ENCODE measurements at places on chromosomes 13 and 19. TPM values are rescaled to one million over a fixed set of nuclear protein-coding genes. Genes with fewer than 3 reads are reported as not detected.

Gene PTH2
- not detected for total RNA-seq

Gene RFPL4A
- total RNA-seq = 0.41 TPM

Gene LRFN3
- total RNA-seq = 9.4 TPM

Gene ZNF566
- 13.0 TPM for total RNA-seq

Gene WDR87
- total RNA-seq = not detected

Gene FPR2
- total RNA-seq = 2.3 TPM

Gene PGLYRP2
- not detected for total RNA-seq

Gene ZNF256
- 9.3 TPM for total RNA-seq

Gene KIR3DL2
- total RNA-seq = 0.13 TPM

DNA sequence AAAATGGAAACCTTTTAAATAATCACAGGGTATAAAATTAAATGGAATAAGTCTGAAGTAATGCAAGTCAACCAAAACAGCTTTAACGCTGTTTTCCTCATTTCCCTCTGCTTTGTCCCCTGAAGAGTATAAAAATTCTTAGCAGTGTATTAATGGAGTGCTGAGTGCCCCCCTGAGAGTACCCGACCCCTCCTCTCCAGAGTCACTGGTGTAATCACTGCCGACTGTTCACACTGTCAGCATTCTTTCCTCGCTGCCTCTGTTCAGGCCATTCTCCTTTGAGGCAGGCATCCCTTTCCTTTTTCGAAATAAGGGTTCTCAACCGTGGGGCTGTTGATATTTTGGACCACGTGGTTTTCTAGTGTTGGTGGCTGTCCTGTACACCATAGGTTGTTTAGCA lies 146.9 kb upstream of the SLC10A2 start:
- H3K27ac ChIP-seq = no peak overlapping the region
- H3K36me3 ChIP-seq = no peaks in the 10 kb centered on the region
- DNase-seq = no peak
- H3K4me1 ChIP-seq = no peaks in the 10 kb centered on the region

DNA sequence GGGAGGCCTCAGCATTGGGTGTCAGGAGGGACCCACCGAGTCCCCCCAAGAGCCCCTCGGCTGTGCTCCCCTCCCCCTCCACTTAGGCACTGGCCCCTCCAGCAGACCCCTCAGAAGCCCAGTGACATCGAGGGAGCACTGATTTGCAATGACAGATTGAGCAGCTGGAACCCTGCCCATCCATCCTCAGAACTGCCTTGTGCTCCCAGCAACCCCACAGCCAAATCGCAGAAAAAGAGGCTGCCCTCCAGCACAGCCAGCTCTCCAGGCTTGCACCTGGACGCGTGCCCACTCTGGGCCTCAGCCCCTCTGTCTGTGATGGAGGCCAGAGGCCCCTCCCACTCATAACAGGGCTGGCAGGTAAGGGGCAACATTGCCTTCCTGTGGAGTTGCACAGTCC lies 123.2 kb upstream of the VSTM2B start:
- DNase-seq = no peak
- no peaks in the 10 kb centered on the region for H3K4me1 ChIP-seq
- no peaks in the 10 kb centered on the region for H3K36me3 ChIP-seq
- H3K27me3 ChIP-seq = no peaks in the 10 kb centered on the region

DNA sequence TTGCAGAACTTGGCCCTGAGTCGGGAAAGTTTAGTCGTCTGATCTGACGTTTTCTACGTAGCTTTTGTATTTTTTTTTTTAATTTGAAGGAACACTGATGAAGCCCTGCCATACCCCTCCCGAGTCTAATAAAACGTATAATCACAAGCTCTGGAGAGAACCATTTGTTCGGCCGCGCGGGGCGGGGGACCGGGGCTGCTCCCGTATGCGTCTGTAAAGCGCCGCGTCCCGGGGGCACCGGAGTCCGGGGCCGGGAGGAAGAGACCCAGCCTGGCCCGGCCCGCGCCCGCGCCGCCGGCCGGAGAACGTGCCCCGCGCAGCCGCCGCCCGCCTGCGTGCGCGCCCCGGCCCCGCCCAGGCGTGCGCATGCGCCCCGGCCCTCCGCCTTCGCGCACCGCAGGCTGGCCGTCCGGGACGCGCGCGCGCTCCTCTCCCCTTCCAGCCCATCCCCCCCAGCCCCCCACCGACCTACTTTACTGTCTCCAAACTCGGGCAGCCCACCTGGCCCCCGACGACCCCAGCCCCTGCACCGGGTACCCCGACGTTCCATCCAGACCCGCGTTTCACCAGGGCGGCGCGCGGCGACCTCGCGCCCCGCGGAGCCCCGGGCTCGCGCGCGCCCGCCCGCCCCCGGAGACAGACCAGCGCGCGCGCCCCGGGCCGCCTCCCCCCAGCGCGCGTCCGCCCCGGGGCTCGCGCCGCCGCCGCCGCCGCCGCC lies 785 bp upstream of the USF2 start:
- peak overlapping the region; percentile 84 for H3K4me3 ChIP-seq
- DNase-seq = peak; percentile 76
- H3K4me1 ChIP-seq = peaks cover 17% of the 10 kb centered on the region
- H3K27ac ChIP-seq = peak overlapping the region; percentile 92
- H3K36me3 ChIP-seq = peaks cover 8% of the 10 kb centered on the region

DNA sequence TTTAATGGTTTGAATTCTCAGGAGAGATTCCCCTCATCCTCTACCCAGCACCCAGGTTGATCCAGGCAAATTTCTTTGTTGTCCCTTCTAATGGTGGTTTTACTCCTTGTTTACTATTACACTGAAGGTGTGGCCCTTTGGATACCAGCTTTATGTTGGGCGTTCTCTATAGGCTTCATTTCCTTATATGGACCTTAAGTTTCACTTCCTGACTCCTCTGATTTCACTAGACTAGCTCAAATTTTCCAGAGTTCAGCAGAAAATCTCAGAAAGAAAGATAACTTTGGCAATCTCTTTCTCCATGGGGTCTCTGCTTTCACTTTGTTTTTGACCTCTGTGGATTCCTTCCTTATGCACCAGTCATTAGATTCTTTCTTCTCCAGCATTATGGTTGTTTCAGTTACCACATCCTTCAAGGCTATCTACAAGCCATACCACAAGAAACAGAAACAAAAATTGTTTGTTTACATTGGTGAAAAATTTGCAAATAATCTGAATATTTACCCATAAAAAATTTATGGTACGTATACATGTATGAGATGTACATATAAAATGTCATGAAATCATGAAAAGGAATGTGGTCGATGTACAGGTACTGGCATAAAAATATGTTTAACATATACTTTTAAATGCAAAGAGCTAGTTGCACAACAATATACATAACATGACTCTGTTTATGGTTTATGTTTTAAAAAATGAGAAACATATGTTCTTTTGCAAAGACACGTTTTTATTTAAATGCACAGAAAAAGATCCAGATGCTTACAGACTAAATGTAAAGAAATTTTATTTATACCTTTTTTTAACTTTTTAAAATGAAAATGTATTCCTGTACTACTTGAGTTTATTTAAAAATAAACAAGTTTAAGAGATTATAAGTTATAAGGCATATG lies 212.6 kb downstream of the LACC1 start:
- no peak for DNase-seq
- H3K27me3 ChIP-seq = no peaks in the 10 kb centered on the region
- H3K4me1 ChIP-seq = no peaks in the 10 kb centered on the region

DNA sequence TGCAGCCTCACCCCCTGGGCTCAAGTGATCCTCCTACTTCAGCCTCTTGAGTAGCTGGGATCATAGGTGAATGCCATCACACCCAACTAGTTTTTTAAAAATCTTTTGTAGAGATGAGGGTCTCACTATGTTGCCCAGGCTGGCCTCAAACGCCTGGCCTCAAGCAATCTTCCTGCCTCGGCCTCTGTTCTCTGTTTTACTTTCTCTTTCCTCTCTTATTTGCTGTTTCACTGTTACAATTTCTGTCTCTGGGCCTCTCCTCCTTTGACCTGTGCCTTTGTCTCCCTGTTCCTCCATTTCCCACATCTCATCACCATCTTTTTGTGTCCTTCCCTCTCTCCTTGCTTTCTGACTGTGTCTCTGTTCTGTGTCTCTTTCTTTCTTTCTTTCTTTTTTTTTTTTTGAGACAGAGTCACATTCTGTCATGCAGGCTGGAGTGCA lies 9.3 kb downstream of the SHKBP1 start:
- H3K36me3 ChIP-seq = peaks cover 19% of the 10 kb centered on the region
- H3K4me1 ChIP-seq = no peaks in the 10 kb centered on the region
- no peaks in the 10 kb centered on the region for H3K27me3 ChIP-seq
- no peak overlapping the region for H3K4me3 ChIP-seq
- DNase-seq = no peak
- H3K27ac ChIP-seq = no peak overlapping the region

- no peak for DNase-seq
- H3K27me3 ChIP-seq = no peaks in the 10 kb centered on the region
- no peak overlapping the region for H3K4me3 ChIP-seq
- no peak overlapping the region for H3K27ac ChIP-seq
Measured at GRCh38 chr13:93260591-93260990, 34.0 kb downstream of the GPC6 start.

DNA sequence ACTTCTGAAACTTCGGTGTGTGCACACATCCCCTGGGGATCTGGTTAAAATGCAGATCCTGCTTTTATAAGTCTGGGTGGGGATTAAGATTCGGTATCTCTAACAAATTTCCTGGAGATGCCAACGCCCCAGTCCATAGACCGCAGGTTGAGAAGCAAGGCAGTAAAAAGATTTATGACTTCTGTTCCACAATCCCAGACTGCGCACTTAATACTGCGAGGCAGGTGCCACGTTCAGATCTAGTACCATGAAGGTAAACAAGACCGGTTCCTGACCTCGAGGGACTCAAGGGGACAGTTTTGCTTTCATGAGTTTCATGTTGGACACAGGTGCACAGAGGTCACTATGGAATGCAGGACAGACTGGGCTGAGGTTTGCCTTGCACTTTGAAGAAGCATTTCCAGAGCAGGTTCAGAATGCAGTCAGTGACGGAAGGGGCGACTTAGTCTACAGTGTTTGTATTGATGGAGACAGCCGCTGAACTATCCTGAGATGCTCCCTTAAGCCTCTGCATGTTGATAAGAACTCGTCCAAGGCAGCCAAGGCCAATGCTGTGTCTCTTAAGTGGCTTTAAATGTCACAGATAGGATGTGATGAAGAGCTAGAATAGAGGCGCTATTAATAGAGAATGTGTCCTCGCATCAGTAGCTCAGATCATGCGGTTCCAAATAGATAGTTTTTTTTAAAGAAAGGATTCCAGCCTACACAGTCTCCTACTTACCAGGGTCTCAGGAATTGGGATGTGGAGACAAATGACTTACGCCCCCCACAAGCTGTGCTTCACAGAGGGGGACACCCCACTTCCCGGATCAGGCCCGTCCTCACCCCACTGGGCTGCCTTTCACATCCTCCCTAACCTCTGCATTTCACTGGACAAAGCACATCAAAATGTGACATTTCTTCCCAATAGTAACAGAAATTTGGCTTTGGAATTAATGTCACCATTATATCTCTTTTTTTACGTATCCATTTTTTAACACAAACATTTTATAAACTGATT lies 97.1 kb upstream of the IRS2 start:
- H3K4me1 ChIP-seq = no peaks in the 10 kb centered on the region
- H3K27me3 ChIP-seq = no peaks in the 10 kb centered on the region
- no peak for DNase-seq
- H3K27ac ChIP-seq = no peak overlapping the region
- no peak overlapping the region for H3K4me3 ChIP-seq
- no peaks in the 10 kb centered on the region for H3K36me3 ChIP-seq

DNA sequence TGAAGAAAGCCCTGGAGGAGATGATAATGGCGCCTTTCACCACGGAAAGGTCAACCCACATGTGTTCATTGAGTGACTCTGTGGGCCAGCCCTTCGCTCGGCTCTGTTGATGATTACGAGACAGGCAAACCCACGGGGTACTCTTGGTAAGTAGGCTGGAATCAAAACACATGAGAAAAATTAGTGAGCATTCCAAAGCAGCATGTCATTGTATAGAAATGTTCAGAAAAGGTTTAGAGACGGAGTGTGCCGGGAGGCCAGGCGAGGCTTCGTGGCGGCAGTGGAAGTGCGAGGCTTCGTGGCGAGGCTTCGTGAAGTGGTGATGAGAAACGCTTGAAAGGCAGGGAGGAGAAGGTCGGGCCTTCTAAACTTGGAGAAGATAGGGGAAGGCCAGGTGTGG lies 144.3 kb downstream of the ZNF536 start:
- H3K4me1 ChIP-seq = no peaks in the 10 kb centered on the region
- DNase-seq = no peak
- H3K27me3 ChIP-seq = no peaks in the 10 kb centered on the region
- H3K36me3 ChIP-seq = no peaks in the 10 kb centered on the region
- no peak overlapping the region for H3K27ac ChIP-seq
- H3K4me3 ChIP-seq = no peak overlapping the region

GRCh38 chr19:5651361-5651760 lies 28.5 kb downstream of the SAFB start:
- peaks cover 63% of the 10 kb centered on the region for H3K36me3 ChIP-seq
- DNase-seq = no peak
- peaks cover 4% of the 10 kb centered on the region for H3K4me1 ChIP-seq
- no peak overlapping the region for H3K27ac ChIP-seq
- no peaks in the 10 kb centered on the region for H3K27me3 ChIP-seq

- H3K4me1 ChIP-seq = no peaks in the 10 kb centered on the region
- no peak overlapping the region for H3K27ac ChIP-seq
- H3K4me3 ChIP-seq = no peak overlapping the region
Measured at GRCh38 chr13:51478418-51479198, 25.8 kb upstream of the INTS6 start.

- H3K27ac ChIP-seq = no peak overlapping the region
- H3K4me1 ChIP-seq = peaks cover 7% of the 10 kb centered on the region
- DNase-seq = no peak
- no peaks in the 10 kb centered on the region for H3K36me3 ChIP-seq
- no peak overlapping the region for H3K4me3 ChIP-seq
Measured at GRCh38 chr19:18768997-18769891, 21.9 kb downstream of the COMP start.

- H3K27ac ChIP-seq = peak overlapping the region; percentile 80
- H3K36me3 ChIP-seq = no peaks in the 10 kb centered on the region
- no peaks in the 10 kb centered on the region for H3K4me1 ChIP-seq
- peak overlapping the region; percentile 95 for H3K4me3 ChIP-seq
- no peaks in the 10 kb centered on the region for H3K27me3 ChIP-seq
Measured at GRCh38 chr19:3184847-3185460, 776 bp upstream of the NCLN start.

- H3K4me3 ChIP-seq = no peak overlapping the region
- no peaks in the 10 kb centered on the region for H3K27me3 ChIP-seq
- DNase-seq = no peak
- H3K4me1 ChIP-seq = no peaks in the 10 kb centered on the region
- no peak overlapping the region for H3K27ac ChIP-seq
Measured at GRCh38 chr13:42638886-42639285, 64.9 kb downstream of the TNFSF11 start.

GRCh38 chr13:51361106-51361505 lies 21.6 kb downstream of the SERPINE3 start:
- no peaks in the 10 kb centered on the region for H3K4me1 ChIP-seq
- H3K36me3 ChIP-seq = peaks cover 4% of the 10 kb centered on the region
- no peak overlapping the region for H3K27ac ChIP-seq

GRCh38 chr19:14091813-14092462 lies 1.4 kb upstream of the SAMD1 start:
- no peaks in the 10 kb centered on the region for H3K4me1 ChIP-seq
- no peak for DNase-seq
- H3K4me3 ChIP-seq = peak overlapping the region; percentile 82
